Activated CD4-positive, alpha-beta T cell treated with anti-CD3 and anti-CD28 coated beads, Interleukin-2, amount 10 ng/mL, durations not matched to agents 7 days and 5 days (primary cell): ENCODE measurements at places on chromosomes 1 and 21.
A peak's percentile ranks its signal among the peaks of the same experiment; 100 is the strongest.

GRCh38 chr21:43578677-43579303 is 80.5 kb downstream of the HSF2BP start:
- DNase-seq: no peak

DNA sequence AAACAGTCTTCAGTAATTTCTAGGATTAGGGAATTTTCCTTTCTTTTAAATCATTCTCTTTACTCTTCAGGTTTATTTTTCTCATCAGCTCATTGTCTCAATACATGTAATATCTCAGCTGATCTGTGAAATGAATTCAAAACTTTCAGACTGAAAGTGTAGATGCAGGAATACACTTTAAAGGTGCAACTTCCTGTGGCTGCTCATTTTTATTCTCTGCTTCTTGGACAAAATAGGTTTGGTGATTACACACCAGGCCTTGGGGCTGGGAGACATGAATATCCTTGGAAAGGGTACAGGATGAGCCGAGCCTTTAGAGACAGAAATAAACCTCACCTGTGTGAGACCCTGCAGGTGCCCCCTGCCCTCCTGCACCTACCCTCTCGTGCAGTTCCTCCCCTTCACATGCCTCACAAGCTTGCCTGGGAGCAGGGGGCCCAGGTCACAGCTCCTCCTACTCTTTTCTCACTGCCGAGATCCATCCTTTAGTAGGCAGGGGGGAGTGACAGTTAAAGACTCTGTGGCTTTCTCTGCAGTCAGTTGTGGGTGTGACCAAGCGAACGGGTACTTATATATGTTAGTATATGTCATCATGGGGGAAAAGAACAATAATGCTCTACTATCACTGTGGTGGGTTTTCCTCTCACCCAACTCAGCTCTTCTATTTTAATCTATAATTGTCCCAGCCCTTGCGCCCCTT is 23.6 kb downstream of the XCL2 start:
- DNase-seq: peak; percentile 53

DNA sequence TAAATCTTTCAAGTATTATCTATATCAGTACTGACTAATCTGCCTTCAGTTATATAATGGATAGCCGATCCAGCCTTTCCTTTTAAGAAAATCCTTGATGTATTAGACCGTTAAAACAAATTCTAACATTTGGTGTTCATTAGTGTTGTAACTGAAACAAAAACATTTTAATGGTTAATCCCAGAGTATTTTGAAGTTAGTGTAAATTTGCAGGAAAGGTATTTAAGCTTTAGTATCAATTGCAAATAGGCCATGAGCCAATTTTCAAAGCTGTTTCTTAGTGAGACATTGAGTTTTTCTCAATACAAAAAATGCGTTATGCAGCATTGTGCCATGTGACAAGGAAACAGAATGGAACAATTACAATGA is 29.6 kb downstream of the DISP1 start:
- no peak for DNase-seq

- no peak for DNase-seq
These were observed 54.4 kb upstream of the JAK1 start for GRCh38 chr1:65020774-65021173.

DNA sequence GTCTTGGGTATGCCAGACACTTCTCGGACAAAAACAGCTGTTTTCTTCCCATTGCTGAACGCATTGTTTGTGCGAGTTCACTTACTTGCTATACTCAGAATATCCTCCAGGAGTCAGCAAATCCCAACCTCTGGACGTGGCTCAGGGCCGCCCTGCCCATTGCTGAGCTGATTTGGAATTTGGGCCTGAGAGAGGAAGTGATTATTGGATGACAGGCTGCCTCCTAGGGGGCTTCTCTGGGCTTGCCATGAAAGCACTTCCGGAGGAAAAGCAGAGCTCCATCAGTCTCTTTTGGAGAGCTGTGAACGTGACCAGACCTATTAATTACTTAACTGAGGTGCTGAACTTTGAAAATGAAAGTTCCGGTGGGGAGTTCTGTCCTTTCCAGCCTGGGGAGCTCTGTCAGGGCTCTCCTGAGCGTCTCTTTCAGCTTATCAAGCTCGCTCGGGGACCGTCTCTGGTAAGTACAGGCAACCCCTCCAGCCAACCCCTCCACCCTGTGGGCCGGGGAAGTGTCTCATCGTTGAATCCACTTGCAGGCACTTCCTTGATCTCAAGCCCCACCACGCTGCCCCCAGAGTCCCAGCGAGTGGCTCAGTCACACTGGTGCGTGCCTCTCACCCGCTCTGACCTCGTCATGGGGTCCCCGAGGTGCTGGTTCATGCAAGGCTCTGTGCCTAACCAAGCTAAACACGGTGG is 76.9 kb downstream of the CLIC6 start:
- peak; percentile 62 for DNase-seq

- DNase-seq: no peak
These were observed 681 bp upstream of the GPR61 start for GRCh38 chr1:109538827-109539555.
